ENCODE measurements at places on chromosomes 7 and 10.
A peak's percentile ranks its signal among the peaks of the same experiment; 100 is the strongest.

- no peak for DNase-seq
Observed at GRCh38 chr10:8520382-8520781, 465.9 kb downstream of the GATA3 start.

DNA sequence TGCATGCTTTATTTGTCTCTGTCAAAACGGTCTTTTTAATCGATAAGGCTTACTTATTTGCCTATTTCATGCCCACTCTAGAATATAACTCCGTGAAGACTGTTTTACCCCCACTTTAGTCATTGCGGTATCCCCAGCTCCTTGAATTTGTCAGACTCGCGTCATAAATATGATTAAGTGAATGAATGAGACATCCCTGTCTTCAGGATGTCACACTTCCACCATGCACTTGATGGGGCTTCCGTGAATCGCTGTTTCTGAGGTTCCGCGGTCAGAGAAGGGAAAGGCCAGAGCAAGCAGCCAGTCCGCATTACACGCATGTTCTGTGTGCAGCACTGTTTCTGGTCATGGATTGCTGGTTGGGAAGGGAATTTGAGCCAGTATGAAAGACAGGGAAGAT lies 138.8 kb downstream of the CELF2 start:
- DNase-seq, result no peak

- DNase-seq, result peak; percentile 18
Observed at GRCh38 chr10:92894081-92894655, 45.8 kb downstream of the EXOC6 start.

DNA sequence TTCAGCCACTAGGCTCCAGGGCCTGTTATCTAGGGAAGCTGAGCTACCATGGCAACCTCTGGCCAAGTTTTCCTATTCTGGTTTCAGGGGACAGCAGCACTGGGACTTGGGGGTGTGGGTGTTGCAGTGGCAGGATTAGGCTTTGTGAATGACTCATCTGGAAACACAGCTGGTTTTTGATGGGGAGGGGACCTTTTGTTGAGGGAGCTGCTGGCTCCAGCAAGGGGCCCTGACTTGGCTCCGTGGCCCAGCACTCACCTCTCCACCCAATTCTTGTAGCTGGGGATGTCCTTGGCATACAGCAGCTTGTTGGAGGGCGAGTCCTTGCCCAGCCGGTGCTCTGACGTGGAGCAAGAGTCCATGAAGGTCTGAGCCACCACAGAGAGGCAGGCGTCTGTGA lies 435.9 kb downstream of the PLXNA4 start:
- DNase-seq, result no peak

- DNase-seq, result peak; percentile 46
Observed at GRCh38 chr7:19121977-19122588, 4.6 kb upstream of the TWIST1 start.

GRCh38 chr10:103679096-103679790 lies 176.1 kb downstream of the SH3PXD2A start:
- no peak for DNase-seq

GRCh38 chr7:16646472-16647072 lies 591 bp downstream of the BZW2 start:
- no peak for DNase-seq

- no peak for DNase-seq
Observed at GRCh38 chr7:38806912-38807311, 102.1 kb downstream of the VPS41 start.

DNA sequence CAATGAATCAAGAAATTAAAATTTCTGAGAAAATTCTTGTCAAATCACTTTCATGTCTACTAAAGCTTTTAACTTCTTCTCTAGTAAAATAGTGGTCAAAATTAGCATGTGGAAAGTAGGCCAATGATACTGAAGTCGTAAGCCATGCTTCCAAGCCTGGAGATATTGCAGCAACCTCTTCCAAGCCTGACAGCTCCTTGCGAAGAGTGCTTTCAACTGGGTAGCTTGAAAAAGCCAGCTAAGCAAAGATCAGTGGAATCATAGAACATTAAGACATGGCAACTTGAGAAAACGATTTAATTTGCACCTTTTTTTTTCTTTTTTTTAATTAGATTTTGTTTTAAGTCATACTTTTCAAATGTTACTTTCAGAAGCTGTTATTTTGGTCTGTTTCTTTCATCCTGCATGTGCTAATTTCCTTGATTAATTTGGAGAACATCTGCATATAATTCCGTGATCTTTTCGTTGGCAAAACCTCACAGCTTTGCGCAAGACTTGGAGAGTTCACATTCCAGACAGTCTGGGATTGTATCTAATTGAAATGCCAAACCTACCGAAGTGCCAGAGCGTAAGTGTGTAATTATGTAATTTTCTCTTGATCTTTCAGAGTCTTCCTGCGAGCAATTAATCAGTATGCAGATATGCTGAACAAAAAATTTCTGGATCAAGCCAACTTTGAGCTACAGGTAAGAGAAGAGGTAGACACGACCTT lies 142.2 kb upstream of the INSYN2A start:
- peak; percentile 11 for DNase-seq

- peak; percentile 86 for DNase-seq
Observed at GRCh38 chr10:114681542-114681941, 23.5 kb upstream of the ABLIM1 start.

DNA sequence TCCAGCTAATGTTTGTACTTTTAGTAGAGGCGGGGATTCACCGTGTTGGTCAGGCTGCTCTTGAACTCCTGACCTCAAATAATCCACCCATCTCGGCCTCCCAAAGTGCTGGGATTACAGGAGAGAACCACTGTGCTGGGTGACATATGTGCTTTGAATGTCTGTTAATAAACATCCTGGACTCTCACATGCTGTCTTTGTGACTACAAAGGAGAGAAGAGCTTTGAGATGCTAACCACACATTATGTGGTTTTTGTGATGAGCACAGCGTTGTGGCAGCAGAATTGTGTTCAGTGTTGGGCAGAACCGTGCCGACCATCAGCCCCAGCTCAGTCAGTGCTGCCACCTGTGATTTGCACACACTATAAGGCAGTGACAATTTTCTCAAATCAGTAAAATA lies 500.1 kb upstream of the KLF6 start:
- no peak for DNase-seq

GRCh38 chr10:6045314-6045848 lies 16.8 kb downstream of the IL2RA start:
- DNase-seq, result no peak

GRCh38 chr10:107502229-107502985 lies 337.9 kb upstream of the SORCS1 start:
- DNase-seq, result no peak

DNA sequence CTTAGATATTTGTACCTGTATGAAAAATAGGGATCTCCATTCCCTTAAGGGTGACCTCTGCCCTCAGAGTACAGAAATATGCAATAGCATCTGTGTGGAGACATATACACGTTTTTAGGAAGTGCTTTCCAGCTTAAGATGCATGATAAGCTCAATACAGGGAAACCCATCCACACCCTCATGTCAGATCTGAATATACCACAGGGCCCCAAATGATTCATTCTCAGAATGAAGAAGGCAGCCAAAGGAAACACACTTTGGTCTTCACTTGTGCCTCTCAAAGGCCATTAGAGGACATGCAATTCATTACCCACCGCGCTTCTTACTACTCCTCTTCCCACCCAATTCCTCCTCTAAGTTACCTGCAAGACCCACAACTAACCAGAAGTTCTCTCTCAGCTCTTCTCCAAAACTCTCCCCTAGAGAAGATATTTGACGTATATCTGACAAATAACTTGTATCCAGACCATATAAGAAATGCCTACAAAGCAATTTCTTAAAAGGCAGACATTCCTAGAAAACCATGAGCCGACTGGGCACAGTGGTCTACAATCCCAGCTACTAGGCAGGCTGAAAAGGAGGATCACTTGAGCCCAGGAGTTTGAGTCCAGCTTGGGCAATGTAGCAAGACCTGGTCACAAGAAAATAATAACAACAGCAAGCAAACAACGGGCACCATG lies 103.0 kb downstream of the OAT start:
- DNase-seq, result no peak

DNA sequence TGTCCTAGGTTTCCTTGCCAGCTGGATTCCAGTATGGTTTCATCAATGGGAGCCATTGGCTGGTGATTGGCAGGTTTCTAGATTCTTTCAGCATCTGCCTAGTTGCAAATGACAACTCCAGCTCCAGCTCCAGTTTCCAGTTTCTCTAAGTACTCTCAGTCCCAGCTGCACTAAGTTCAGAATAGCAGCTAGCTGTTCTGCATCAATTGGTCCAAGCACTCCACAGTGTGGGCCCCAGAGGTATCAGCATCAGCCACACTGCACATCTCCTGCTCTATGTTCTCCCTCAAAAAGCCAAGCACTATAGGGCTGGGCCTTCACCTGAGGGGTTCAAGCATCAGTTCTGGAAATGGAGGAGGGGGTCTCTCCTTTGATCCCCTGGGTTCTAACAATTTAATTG lies 143.4 kb downstream of the VPS50 start:
- DNase-seq, result no peak

GRCh38 chr7:41630741-41631140 lies 72.1 kb downstream of the INHBA start:
- DNase-seq, result no peak

- no peak for DNase-seq
Observed at GRCh38 chr10:31908157-31908556, 20.5 kb downstream of the ARHGAP12 start.

- no peak for DNase-seq
Observed at GRCh38 chr10:75287697-75288096, 51.9 kb upstream of the COMTD1 start.

DNA sequence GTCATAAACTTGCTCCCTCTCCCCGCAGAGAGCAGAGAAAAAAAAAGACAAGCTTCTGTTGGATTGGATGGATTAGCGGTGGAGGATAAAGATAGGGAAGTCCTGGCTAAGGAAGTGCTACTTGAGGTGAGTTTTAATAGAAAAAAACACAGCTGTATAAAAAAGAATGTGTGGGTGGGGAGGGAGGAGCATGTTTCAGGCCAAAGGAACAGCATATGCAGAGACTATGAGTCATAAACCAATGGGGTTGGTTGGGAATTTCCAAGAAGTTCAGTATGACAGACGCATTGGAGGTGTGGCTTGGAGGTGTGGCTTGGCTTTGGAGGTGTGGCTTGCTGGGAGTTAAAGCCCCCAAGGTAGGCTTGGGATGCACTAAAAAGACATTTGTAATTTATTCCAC lies 103.0 kb upstream of the LSM8 start:
- DNase-seq, result peak; percentile 98

DNA sequence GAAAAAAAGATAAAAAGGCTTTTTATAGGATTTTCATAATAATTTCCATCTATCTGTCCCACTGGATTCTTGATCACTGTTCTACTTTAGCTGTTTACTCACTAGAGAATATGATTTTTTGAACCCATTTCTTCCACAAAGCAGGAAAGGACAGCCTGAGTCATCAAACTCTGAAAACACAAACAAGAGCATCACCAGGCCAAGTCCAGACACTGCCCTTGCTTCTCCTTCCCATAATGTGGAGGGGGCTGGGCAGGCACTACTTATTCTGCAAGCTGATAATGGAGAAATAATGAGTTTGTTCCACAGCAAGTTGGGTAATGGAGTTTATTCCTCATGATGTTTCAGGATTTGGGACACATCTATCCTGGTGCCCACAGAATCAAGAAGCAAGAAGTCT lies 13.0 kb upstream of the KCNIP2 start:
- DNase-seq, result no peak

DNA sequence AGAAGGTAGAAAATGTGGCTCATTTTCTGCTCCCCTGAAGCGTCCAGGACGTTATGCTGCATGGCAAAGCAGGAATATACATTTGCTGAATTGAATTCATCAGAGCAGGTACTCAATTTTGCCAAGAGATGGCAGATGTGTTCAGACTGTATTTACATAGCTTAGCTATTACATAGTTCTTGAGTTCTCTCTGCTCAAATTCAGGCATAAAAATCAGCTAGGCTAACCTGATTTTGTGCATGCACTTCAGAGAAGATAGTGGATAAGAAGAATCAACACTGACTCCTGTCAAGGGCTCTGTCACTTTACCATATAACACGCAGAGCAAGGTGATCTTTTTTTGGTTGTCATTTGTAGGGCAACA lies 209.2 kb upstream of the FAM3C start:
- no peak for DNase-seq

DNA sequence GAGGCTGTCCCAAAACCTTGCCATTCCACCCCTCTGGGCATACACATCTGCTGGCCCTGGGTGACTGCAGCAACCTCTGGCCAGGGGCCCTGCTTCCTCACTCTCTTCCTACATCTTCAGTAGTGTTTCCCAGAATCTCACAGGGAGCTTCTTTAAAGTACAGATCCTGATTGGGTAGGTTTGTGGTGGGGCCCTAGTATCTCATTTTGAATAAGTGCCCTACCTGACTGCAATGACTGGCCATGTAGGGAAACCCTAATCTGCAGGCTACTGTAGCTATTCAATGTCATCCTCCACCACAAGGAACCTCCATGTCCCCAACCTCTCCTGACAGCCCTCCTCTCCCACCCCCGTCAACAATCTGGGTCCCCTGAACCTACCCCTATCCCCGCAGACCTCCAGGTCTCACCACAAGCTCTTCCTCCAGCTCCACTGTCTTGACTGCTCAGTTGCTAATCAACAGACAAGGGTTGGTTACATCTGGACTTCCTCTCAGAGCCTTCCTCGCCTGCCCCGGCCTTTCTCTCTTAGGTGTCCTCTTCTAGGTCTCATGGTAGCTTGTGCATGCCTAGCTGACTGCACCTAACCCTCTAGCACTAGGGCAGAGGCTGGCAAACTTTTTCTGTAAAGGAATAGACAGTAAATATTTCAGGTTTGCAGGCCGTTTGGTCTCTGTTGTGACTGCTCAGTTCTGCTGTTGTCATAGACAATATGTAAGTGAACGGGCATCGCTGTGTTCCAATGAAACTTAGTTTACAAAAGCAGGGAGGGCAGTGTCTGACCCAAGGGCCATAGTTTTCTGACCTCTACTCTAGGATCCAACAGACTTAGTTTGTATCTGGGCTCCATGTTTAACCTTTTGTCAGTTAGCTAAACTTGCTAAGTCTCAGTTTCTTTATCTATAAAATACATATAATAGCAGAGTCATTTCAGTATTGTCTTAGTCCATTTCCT lies 121.1 kb downstream of the AOAH start:
- no peak for DNase-seq

- DNase-seq, result peak; percentile 88
Observed at GRCh38 chr7:70738151-70738885, 393.6 kb upstream of the GALNT17 start.

- DNase-seq, result no peak
Observed at GRCh38 chr10:93718937-93719725, 16.7 kb upstream of the FRA10AC1 start.

DNA sequence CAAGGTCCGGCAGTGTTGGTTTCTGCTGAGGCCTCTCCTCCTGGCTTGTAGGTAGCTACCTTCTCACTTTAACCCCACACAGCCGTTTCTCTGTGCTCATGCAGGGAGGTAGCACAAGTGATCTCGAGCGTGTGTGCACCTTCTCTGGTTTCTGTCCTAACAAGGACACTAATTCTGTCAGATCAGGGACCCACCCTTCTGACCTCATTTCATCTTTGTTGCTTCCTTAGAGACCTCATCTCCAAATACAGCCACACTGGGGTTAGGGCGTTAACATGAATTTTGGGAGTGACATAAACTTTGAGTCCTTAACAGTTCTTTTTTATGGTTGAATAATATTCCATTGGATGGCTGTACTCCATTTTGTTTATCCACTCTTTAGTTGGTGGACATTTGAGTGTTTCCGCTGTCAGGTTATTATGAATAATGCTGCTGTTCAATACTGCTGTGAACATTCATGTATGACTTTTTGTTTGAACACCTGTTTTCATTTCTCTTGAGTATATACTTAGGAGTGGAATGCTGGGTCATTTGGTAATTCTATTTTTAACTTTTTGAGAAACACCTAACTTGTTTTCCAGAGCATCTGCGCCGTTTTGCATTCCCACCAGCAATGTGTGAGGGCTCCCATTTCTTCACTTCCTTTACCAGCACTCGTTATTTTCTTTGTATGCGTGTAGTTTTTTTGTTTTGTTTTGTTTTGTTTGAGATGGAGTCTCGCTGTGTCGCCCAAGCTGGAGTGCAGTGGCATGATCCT lies 57.5 kb downstream of the LCOR start:
- DNase-seq, result no peak

Data from renal cortical epithelial cell (primary cell).